GM23248 (cell line): ENCODE measurements at places on chromosomes 3 and 15. TPM values are rescaled to one million over a fixed set of nuclear protein-coding genes. Genes with fewer than 3 reads are reported as not detected.

DNA sequence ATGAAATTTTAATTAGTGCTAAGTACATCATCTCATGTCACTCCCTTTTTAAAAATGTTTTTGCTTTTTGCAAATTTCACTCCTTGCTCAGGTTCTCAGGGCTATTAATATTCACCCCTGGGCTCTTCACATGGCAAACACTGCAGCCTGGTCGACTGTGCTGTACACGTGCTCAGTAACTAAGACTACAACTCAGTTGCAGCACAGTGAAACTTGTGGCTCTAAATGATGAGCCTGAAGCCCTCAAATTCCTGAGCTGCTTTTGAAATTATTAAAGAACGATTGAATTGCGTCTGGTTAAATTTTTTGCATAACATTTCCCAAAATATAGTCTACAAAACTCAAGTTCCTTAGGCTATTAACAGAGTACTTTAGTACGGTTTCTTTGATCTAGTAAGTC is 159.3 kb upstream of the C2CD4B start:
- DNase-seq = peak; percentile 22

DNA sequence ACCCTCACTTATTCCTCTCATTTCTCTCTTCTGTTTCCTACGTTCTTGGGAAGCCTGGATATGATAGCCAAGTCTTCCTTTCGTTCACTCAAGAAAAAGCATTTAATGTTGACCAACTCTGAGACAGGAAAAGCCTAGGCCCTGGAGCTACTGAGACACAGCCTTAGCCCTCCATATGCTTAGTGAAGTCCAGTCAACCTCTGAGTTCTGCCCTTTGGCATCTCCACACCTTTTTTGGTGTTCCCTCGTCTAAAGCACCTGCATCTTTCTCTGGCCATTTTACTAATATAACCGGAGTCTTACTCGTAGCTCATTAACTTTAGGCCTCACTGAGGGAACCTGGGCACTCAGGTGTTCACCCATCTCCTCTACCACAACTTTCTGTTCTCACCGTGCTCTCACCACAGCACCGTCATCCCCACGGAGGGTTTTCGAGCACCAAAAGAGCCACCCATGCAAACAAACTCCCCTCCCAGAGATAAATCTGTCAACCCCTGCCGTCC is 632 bp downstream of the MTHFS start:
- peak; percentile 31 for DNase-seq

- DNase-seq = no peak
These were observed 1112.6 kb downstream of the IGSF11 start for GRCh38 chr3:117922039-117922438.

GRCh38 chr15:59904450-59905135 is 99.5 kb upstream of the FOXB1 start:
- no peak for DNase-seq

DNA sequence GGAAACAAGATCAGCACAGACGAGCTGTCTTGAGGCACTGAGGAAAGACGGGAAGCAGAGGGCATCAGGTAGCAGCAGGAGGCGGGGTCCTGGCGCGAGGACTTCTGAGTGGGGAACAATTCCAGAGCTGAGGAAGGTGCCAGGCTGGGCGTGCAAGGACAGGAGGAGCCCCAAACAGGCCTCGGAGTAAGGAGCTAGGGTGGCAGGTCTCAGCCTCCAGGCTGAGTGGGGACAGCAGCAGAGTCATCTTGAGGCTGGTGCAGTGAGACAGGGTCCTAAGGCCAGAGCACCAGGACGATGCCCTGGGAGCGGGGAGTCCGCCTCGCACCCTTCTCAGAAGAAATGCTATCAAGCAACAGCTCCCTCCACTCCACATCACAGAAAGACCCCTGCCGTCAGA is 78.4 kb downstream of the PCSK6 start:
- no peak for DNase-seq

DNA sequence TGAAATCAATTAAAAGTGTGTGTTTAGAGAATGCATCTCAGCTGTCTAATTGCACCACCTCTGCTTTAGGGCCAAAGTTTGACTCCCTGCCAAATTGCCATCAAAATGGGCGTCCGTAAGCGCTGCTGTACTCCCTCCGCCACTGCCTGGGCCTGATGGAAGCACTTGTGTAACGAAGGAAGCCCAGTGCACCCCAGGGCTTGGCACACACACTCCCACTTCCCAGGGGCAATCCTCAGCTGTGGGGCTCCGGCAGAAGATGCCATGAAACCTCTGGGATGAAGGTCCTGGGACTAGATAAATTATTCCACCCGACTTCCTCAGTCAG is 137.8 kb downstream of the RORA start:
- DNase-seq = no peak

DNA sequence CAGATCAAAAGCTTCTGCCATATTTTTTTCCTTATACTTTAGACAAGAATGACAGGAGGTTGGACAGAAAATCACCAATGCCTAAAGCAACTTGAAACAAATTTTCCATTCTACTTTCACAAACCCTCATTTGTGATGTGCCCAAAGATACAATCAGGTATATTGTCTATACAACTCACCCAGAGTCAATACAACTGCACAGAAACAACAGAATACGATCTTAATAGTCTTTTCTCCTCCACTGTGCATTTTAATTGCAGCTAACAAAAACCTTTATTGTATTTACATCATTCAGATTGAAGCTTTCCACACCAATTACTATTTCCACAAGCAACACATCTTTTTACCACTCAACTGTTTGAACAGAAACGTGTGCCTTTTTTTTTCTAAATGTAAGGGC is 80.4 kb downstream of the PLOD2 start:
- no peak for DNase-seq

- no peak for DNase-seq
These were observed 117.2 kb downstream of the TJP1 start for GRCh38 chr15:29704950-29705597.

GRCh38 chr15:65476903-65477302 is 40.6 kb downstream of the DPP8 start:
- DNase-seq = peak; percentile 79

DNA sequence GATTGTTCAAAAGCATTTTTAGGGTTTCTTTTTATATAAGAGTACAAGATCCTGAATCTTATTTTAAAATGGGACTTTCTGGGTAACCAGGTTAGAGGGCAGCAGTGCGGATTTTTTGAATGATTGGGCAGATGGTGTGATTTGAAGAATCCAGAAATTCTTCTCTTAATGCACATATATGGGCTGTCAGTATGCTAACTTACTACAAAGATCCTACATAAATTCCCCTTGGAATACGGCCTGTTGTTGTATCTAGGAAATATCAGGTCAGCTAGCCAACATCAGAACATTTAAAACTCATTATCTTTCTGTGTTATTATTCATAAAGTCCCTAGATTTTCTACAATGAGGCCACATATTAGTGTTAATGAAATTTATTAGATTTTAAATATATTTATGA is 229.6 kb upstream of the TPRG1 start:
- no peak for DNase-seq

- DNase-seq = peak; percentile 82
These were observed 68.1 kb downstream of the SLC6A1 start for GRCh38 chr3:11060500-11061251.

DNA sequence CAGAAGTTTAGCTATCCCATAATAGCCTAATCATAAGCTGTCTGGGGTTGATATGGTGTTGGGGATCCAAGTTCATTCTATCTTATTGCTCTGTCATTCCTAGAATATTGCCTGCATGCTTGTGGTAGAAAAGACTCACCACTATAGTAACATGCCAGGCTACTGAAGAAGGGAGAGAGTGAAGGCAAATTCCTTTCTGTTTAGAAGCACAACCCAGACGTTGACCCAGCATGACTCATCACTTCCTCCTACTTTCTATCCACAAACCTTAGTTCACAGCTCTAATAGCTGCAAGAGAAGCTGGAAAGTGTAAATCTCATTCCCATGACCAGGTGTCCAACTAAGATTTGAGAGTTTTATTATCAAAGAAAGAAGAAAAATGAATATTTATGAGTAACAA is 57.8 kb upstream of the NMD3 start:
- peak; percentile 87 for DNase-seq

GRCh38 chr3:193621127-193621526 is 28.1 kb downstream of the OPA1 start:
- DNase-seq = no peak

GRCh38 chr3:45140141-45140769 is 5.9 kb downstream of the CDCP1 start:
- DNase-seq = peak; percentile 93

DNA sequence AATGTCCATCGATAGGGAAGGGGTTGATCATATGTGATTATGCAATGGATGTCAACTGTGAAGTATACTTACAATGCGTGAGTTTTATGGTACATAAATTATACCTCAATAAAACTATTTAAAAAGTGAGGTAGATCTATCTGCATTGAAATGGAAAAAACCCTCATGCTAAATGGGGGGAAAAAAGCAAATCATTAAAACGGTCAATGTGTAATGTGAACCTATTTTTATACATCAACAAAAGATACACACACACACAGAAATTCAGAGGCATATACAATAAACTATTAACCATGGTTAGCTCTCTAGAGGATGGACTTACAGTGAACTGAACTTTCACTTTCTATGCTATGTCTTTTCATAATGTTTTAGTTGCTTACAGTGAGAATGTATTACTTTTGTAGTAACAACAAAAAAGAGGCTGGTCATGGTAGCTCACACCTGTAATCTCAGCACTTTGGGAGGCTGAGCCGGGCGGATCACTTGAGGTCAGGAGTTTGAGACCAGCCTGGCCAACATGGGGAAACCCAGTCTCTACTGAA is 23.1 kb downstream of the STIMATE start:
- DNase-seq = no peak

DNA sequence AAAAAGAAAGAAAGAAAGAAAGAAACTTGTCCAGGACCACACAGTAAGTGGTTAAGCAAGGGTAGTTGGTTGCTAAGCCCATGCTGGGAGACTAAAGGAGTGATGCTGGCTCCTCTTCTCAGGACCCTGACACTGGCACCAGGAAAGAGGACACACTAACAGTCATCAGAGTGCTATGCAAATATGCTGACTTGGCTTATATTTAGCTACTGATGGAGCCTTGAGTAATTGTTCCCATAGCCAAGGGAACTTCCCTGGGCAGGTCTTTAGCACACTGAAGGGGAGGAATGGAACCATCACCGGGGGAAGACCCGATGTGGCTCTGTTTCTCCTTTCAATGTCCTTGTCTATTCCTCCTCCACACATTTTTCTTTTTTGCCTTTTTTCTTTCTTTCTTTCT is 6.2 kb downstream of the TMEM40 start:
- peak; percentile 57 for DNase-seq

DNA sequence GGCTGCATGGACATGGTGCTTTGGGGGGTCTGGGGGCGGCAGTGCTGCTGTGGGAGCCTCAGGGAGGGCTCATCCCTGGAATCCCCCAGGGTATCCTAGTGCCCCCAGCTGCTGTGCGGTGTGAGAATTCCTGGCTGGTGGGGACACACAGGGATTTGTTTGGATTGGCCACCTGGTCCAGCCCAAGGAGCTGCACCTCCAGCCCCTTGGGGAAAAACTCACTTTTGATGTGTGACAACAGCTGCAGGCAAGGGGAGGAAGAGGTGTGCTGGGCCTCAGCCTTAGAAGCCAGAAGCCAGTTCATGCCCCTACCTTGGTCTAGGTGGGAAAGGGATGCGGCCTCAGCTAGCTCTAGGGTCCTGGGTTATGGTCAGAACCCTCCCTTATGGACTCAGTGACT is 8.4 kb upstream of the COMMD4 start:
- DNase-seq = no peak

GRCh38 chr15:44541282-44541958 is 4.5 kb downstream of the EIF3J start:
- peak; percentile 84 for DNase-seq

GRCh38 chr3:119359476-119360326 is 65.5 kb downstream of the ARHGAP31 start:
- no peak for DNase-seq

GRCh38 chr3:148911592-148911991 is 46.5 kb downstream of the CPA3 start:
- DNase-seq = no peak

DNA sequence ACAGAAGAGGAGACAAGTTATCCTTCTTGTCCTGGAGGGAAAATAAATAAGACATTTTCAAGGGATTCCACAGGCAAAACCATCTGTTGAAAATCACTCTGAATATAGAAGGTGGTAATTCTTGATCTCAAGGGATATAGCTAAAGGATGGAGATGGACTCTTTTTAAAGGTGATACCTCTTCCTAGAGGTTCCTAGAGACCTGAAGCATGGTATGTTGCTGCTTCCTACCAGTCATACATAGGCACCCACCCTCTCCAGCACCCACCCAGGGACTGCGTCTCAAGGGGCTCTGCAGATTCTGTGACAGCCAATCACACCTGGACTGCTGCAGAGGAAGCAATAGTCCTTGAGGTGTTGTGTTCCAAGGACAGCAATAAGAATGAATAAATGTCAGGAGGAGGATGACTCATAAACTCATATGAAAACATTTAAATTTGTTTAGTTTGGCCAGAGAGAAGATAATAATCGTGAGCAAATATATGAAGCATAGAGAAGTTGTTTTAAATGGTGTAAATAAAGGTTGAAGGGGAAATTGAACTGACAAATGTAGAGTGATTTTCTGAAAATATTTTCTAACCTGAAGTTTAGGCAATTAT is 741.6 kb upstream of the CBLB start:
- peak; percentile 69 for DNase-seq

- peak; percentile 57 for DNase-seq
These were observed 170.0 kb upstream of the NDN start for GRCh38 chr15:23857028-23857641.

- no peak for DNase-seq
These were observed 623.0 kb downstream of the NTRK3 start for GRCh38 chr15:87633525-87633924.

Gene BCHE
- not detected in 2 replicates for polyA plus RNA-seq

Gene INSYN1
- 0.10 and 0.11 TPM in 2 replicates for polyA plus RNA-seq

Gene CEP19
- 4.5 and 5.7 TPM in 2 replicates for polyA plus RNA-seq

Gene CHRNA7
- not detected in 2 replicates for polyA plus RNA-seq

Gene TF
- polyA plus RNA-seq = 0.05 TPM in 1 of 2 replicates, not detected in the other

Gene PYDC2
- not detected in 2 replicates for polyA plus RNA-seq

Gene COL7A1
- polyA plus RNA-seq = 11.2 and 11.9 TPM in 2 replicates

Gene RBM5
- polyA plus RNA-seq = 44.5 and 55.0 TPM in 2 replicates

Gene OR5H1
- polyA plus RNA-seq = not detected in 2 replicates

Gene ZBED2
- not detected in 2 replicates for polyA plus RNA-seq

Gene PDZRN3
- polyA plus RNA-seq = 22.3 TPM in 2 replicates

Gene ISL2
- polyA plus RNA-seq = 0.68 and 0.98 TPM in 2 replicates

Gene AP3B2
- polyA plus RNA-seq = 0.89 and 2.0 TPM in 2 replicates

Gene RAB7A
- polyA plus RNA-seq = 255 TPM in 2 replicates

Gene EPB42
- not detected in 2 replicates for polyA plus RNA-seq
